ENCODE measurements at places on chromosomes 11 and 22.

GRCh38 chr11:88535266-88535665 is 197.7 kb upstream of the CTSC start:
- DNase-seq = no peak

GRCh38 chr11:46159680-46160079 is 38.4 kb upstream of the PHF21A start:
- DNase-seq = no peak

DNA sequence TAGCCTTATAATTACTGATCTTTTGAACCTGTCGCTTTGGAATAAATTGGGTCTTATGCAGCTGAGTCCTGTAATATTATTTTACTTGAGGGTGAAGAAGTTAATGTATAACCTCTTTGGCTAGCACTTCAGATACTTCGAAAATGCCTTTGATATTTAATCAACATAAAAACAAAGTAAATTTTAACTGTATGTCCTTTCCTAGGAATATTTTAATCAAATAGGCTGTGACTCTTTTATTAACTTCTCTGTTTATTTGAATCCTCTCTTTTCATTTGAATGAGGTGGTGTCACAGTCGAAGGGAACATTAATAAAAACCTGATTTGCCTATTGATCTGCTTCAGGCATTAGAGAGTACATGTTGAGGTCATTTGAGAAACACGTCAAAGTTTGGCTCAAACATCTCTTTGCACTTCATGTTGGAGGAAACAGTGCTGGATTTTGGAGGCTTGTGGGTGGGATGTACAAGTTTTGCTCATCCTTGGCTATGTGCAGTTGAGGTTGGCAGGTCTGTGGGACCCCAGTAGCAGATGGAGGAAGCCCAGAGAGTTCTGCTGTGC is 143.6 kb downstream of the NCAM1 start:
- DNase-seq = no peak

GRCh38 chr11:25535467-25536272 is 796.3 kb upstream of the ANO3 start:
- DNase-seq = no peak

GRCh38 chr11:20530942-20531703 is 68.3 kb upstream of the SLC6A5 start:
- no peak for DNase-seq

- DNase-seq = no peak
Measured at GRCh38 chr22:22164541-22165272, 79.9 kb upstream of the VPREB1 start.

GRCh38 chr11:107564877-107565218 is 687 bp downstream of the ALKBH8 start:
- no peak for DNase-seq

- no peak for DNase-seq
Measured at GRCh38 chr11:57787920-57788702, 26.5 kb downstream of the CTNND1 start.

DNA sequence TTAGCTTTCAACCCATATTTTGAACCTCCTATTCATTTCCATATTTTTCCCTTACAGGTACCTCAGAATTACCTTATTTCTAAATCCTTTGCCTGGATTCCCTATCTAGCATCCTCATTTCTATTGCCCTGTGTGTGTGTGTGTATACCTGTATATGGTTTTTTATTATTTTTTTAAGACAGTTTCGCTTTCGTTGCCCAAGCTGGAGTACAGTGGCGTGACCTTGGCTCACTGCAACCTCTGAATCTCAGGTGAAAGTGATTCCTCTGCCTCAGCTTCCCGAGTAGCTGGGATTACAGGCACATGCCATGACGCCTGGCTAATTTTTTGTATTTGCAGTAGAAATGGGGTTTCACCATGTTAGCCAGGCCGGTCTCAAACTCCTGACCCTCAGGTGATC is 12.6 kb downstream of the HIPK3 start:
- no peak for DNase-seq

DNA sequence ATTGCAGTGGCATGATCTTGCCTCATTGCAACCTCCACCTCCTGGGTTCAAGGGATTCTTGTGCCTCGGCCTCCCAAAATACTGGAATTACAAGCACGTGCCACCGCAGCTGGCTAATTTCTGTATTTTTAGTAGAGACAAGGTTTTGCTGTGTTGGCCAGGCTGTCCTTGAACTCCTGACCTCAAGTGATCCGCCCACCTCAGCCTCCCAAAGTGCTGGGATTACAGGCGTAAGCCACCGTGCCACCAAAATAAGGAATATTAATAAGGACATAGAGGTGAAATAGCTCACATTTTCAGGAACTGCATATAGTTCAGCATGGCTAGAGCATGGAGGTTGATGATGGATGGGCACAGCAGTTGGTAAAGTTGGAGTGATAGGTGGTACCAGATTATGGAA is 21.4 kb downstream of the ARHGEF12 start:
- DNase-seq = no peak

DNA sequence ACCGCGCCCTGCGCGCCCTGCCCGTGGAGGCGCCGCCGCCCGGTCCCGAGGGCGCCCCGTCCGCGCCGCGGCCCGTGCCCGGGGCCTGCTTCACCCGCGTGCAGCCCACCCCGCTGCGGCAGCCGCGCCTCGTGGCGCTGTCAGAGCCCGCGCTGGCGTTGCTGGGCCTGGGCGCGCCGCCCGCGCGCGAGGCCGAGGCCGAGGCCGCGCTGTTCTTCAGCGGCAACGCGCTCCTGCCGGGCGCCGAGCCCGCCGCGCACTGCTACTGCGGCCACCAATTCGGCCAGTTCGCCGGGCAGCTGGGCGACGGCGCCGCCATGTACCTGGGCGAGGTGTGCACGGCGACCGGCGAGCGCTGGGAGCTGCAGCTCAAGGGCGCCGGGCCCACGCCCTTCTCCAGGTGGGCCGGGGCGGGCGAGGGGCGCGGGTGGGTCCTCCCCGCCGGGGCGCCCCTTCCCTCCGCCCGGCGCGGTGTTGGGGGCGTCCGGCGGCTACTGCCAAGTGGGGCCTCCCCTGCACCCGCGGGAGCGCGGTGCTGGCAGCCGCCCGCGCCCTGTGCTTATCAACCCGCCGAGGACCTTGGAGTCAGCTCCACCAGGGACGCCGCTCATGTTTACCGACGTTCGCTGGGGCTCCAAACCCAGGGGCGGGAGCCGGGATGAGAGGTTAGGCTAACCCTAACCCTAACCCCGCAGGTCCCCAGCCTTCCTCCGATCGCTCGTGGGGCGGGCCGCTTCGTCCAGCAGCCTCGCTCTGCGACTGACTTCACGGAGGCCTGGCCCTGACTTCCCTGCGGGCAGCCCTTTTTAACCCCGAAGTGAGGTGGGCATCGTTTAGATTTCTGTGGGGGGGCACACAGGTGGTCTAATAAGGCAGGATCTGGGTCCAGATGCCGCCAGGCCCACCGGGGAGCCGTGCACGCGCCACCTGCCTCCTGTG is 649 bp downstream of the SELENOO start:
- DNase-seq = no peak

- no peak for DNase-seq
Measured at GRCh38 chr11:34957206-34957605, 40.8 kb downstream of the PDHX start.

- no peak for DNase-seq
Measured at GRCh38 chr11:85725510-85726258, 39.7 kb upstream of the CCDC89 start.

DNA sequence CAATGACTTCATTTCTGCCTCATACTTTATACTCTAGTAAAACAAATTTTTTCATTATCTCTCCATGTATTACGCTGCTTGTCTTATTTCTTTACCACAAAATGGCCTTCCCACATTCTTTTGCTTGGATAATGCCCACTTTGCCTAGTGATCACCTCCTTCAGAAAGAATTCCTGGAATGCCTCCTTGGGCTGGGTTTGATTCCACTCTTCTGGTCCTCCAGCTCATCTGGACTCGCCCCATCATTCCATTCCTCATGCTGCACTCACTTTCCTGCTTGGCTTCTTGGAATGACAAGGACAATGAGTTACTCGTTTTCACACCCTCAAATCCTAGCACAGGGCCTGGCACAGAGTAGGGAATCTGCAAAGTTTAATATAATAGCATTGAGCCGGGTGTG is 475.1 kb upstream of the LARGE1 start:
- no peak for DNase-seq

DNA sequence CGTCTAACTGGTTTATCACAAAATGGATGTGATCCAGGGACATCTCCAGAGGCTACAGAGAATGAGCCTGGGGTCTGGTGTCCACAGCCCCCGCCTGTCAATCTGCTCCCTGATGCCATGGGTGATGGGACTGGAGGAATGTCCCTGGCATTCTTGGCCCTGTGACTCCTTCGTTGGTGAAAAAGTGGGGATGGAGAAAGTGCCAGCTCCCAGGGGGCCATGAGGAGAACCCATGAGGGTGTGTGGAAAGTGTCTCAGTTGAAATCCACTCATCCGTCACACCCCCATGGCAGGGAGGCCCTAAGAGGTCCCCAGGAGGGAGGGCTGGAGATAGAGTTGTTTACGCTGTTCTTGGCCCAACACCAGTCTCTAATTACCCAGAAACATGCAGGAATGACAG is 322.0 kb downstream of the CTTN start:
- no peak for DNase-seq

GRCh38 chr11:84558085-84558905 is 1068.8 kb downstream of the DLG2 start:
- no peak for DNase-seq

DNA sequence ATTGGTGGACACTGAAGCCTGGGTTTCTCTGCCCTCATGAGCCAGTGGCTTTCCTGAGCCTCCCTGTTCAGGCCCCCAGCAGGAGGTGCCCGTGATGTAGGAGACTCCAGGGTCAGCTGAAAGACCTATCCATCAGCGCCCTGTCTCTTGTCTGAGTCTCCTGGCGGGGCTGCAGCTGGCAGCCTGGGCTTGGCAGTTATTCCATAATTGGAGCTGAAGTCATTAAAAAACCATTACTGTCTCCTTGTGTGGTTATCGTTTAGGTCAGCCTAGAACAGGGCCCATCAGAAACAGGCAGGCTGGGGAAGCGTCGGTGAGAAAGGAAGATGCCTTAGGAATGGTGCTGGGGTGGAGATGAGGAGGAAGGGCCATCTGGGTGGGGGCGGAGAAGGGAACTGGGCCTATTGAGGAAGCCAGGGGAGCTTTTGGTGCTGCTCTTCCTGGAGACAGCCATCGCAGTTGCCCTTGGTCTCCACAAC is 5.0 kb downstream of the TUB start:
- no peak for DNase-seq

DNA sequence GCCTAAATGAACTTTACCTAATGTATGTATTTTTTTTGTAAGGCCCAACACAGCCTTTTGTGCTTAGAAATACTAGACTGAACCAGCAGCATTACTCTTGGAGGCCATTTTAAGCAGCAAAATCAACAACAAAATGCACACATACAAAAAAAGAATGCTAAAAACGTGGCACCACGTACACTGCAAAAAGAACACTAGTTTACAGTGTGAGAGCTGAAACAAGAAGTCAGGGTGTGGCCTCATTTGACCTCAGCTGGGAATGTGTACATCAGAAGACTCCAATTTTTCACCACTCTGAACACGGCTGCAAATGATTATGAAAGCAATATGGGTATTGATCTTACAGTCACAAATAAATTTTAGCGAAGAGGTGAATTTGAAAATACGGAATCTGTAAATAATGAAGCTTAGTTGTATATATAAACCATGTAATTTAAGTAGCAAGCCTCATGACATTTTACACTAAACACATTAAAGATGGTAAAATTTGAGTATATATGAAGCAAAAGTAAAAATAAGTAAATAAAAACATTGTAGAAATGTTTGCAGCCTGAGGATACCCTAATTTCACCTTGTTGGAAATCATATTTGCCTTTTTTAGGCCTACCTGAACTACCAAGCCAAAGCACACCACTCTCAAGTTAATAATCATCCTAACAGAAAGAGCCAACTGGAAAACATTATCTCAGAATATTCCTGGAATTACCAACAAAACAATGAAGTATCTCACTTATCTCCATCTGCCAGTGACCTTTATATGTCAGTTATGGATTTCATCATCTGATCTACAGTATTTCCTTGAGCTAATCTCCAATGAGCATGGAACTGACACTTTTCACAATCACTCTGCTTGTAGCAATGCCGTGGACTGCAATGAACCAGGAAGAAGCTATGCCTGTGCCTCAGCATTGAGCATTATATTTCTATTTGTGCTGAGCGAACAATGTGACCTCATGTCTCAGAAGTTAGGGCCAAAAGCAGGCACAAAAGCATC is 319.5 kb upstream of the FAT3 start:
- no peak for DNase-seq

DNA sequence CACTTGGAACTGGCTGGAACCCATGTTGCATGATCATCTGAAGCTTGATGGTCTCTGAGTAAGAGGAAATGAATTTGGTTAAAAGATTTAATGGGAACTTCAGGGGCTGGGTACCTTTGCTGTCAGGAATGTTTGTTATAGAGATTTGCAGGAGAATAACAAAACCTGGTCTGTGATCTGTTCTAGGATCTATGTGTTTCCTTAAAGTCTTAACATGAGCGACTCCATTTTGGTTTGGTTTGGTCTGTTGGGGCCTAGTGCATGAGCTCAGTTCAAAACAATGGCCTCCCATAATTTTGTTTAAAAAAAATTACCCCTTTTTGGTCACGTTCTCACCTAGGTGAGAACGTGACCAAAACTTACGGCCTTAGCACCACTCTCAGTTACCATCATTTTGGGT is 28.1 kb downstream of the TSKU start:
- no peak for DNase-seq

DNA sequence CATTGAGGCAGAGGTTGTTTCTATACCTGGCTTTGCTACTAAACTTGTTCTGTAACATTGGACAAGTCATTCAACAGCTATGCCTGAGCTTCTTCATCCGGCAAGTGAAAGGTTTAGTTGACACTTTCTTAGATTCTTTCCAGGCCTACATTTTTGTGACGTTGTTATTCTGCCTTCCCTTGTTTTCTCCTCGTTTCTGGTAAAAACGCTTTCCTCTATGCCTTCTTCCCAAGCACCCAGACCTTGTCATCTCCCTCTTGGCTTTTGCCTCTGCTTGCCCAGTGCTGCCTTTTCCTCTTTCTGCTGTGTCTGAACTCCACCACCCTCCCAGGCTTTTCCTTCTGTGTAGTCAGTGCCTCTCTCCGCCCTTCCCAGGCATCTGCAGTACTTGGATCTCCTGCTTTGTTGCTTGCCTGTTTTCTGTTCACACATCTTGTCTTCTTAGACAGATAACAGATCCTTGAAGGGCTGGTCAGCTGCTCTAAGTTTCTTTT is 1.4 kb upstream of the AMOTL1 start:
- no peak for DNase-seq

DNA sequence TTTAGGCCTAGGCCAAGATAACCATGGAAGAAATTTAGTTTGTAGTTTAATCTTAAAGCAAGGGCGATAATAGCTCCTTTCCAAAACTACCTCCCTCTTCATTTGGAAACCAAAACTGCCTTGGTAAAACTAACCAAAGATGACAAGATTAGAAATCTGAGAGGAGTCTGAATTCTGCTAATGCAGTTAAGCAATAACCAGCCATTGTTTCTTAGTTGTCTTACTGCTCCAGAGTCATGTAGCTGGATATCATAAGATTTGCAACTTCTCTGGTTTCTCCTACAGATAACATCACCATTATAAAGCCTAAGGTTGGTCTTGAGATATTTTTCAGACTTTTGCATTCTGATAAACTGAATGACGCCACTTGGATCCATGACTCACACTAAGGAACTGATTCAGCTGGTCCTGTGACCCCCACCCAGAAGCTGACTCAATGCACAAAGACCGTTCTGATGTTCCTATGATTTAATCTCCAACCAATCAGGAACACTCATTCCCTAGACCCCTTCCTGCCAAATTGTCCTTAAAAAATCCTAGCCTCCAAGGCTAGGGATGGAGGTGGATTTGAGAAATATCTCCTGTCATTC is 200.8 kb downstream of the LUZP2 start:
- no peak for DNase-seq
